ENCODE measurements at places on chromosomes 12 and 14.

- peak; percentile 80 for DNase-seq
Observed at GRCh38 chr14:54653712-54654469, 87.0 kb downstream of the SAMD4A start.

DNA sequence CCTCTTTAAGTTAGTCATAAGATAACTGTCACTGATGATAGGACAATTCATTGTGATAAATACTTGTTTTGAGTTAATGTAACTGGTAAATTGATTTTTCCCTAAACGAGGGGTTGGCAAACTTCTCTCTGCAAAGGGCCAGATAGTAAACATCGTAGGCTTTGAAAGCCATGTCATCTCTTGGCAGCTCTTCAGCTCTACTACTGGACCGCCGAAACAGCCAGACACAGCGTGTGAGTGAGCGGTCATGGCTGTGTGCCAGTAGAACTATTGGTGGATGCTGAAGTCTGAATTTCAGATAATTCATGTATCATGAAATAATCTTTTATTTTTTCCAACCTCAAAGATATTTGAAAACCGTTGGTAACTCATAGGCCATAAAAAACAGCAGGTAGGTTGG, 9.9 kb downstream of the PIWIL1 start:
- no peak for DNase-seq

DNA sequence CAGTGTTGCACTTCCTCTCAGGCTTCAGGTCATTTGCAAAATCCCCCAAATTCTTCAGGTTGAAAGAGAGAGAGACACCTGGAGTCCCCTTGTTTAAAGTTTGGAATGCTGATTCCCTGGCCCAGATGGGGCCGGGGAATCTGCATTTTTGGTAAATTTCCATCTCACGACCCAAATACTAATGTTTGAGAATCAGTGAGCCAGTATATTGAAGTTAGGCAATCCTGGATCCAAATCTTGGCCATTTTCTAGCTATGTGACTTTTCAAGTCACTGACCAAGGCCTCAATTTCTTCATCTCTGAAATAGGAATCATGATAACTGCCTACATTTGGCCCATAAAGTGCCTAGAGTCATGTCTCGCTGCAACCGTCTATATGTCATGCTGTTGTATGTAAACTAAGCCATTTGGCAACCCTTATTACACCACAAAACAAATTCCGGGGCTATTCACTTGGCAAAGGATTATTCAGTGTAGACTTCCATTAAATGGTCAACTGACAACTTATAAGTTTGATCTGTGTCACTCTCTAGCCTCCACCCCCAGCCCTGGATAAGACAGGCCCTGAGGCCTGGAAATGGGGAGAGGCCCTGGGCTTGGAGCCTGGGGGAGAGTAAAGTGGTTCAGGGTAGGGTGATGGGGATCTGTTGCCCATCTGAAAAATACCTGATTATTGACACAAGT, 3.7 kb upstream of the ZFP36L1 start:
- DNase-seq: no peak

DNA sequence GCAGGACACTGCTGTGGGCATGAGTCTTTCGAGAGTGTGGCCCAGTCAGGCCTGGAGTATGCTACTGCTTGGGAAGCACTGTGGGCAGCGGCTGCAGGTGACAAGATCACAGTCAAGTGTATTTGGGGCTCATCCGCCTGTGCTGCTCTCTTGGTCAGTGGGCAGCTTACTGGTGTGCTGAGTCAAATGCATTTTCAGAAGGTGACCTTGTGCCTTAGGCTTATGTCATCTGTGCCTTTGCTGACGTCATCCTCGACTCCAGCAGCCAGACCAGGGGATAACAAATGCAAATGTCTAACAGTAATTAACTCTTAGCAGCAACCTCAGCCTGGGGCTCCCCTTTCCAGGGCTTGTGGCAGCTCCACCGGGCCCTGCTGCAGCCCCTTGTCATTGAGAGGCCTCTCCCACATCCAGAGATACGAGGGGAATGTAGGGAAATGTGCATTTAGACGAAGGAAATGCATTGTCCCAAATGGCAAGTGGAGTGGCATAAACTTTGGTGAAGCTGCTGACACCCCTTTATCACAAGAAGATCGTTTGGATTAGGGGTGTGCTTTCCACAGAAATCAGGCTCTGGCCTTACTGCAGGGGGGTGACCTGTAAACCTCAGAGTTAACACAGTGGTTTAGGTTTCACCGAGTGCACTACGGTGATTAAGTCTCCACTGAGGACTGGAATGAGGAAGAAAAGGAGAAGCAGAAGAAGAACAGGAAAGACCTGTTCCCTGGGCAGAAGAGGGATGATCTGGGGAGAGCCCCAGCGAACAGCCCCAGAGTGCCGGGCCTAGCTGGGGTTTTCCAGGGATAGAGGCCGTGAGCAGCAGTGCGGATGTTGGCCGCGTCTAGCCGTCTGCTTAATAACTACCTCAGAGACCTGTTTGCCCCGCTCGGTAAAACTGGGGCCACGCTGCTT, 39.7 kb downstream of the PSMA6 start:
- DNase-seq: no peak

- no peak for DNase-seq
Observed at GRCh38 chr14:79596551-79596950, 614.8 kb downstream of the DIO2 start.

- no peak for DNase-seq
Observed at GRCh38 chr14:85198001-85198400, 331.9 kb upstream of the FLRT2 start.

DNA sequence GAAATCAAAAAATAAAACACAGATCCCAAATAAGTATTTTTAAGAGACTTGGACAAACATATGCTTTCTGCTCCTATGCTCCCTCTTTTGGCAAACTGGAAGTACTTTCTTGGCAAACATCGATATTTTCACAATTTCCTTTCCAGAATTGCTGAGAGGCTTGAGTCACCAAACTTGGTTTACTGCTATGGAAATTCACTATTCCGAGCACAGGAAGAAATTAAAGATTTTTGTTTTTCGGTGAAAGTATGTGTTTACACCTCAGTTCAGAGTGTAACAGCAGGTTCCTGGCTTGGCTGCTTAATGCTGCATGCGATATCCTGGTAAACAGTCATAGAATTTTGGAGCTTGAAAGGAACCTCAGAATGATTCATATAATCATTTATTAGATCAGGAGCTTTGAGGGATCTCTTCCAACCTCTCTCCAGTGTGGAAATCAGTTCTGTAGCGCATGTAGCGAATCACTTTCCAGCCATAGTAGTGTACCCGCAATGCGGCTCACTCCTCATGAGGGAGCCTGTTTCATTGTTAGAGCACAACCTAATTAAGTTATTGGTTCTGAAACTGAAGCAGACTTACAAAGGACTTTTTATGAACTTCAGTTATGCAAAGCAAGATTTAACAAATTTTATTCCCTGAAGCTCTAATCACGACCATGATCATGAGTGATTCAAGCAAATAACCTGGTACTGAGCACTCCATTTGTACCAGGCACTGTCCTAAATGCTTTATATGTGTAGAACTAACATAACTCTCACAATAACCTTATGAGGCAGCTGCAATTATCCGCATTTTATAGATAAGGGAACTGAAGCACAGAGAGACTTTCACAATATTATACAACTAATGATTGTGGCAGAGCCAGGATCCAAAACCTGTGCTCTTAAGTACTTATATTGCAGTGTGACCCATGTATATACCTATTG, 56.4 kb upstream of the ATP2A2 start:
- peak; percentile 77 for DNase-seq

GRCh38 chr14:95943699-95944098, 67.1 kb downstream of the TUNAR start:
- no peak for DNase-seq

- DNase-seq: no peak
Observed at GRCh38 chr12:132495629-132496357, 5.8 kb downstream of the FBRSL1 start.

DNA sequence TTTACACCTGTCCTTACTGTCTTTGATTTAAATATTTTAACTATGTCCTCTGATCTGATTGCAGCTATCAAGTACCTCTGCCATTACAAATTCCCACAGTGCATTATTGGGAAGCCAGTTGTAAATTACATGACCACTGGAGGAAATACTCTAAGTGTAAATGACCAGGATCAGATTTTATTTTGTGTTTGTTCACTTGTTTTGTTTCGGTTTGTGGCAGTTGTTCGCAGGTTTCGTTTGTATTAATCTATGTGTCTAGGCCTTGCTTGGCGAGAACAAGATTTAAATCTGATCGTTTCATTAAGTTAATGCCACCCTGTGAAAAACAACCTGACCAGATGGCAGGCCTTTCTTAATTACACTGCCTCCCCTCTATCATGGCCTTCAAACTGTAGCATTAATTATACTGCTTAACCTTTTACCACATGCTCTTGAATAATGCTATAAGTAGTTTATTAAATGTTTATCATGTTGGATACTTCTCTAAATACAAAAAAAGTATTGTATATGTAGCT, 990.1 kb downstream of the TMTC2 start:
- no peak for DNase-seq

DNA sequence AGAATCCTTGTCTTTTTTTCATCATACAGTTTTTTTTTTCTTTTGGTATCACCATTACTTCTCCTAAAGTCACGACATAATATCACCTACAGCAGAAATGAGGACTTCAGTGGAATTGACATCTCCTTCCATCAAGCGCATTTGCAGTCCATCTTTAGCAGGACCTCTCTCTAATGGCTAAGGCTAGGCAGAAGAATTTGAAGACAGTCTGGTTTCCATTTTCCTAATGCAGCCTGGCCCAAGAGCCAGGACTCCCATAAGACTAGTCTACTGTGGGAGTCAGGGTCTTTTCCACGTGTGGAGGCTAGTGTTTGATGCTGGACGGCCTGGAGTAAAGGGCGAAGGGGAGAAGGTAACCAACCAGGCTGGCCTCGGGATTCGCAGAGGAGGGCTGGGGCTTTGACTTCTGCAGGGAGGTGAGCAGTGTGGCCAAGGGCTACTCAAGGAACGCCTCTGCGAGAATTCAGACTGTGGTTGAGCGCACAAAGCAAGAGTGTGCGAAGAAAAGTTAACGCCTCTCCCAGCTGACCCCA, 769 bp upstream of the ZNF740 start:
- no peak for DNase-seq

DNA sequence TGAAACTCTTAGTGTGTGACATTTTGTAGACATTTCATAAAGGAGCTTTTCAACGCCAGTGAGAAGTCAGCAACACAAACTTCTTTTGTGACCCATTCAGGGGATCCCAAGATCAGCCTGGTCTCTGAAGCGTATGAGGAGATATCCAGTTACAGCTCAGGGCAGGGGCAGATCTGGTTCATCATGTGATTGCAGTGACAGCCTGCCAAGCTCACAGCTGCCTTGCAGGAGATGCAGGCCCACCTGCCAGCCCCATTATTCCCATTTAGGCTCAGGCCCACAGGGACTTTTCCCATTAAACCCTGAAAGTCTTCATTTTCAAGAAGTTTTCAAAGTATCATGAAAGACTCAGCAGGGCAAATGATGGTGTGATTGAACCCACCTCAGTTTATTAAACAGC, 38.3 kb downstream of the SRGAP1 start:
- DNase-seq: no peak

DNA sequence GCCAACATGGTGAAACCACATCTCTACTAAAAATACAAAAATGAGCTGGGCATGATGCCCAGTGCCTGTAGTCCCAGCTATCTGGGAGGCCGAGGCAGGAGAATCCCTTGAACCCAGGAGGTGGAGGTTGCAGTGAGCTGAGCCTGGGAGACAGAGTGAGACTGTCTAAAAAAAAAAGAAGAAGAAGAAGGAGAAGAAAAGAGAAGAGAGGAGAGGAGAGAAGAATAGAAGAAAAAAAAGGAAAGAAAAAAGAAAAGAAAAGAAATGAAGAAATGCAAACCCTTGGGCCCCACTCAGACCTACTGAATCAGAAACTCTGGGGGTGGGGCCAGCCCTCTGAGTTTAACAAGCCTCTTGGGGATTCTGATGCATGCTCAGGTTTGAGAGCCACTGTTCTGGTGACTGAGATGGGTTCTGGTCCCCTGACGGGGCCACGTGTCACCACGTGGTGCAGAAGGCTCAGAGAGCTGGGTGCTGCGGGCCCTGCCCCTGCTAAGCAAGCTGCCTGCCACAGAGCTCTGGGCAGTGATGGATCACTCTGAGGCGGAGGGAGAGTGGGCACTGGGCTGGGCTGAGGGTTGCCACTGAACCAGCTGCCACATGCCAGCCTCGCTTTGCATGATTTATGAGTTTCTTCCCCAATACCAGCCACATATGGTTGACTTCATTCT, 37.5 kb downstream of the ERH start:
- no peak for DNase-seq

- no peak for DNase-seq
Observed at GRCh38 chr12:64120568-64120967, 101.5 kb downstream of the KICS2 start.

- DNase-seq: no peak
Observed at GRCh38 chr14:23021889-23022442, 12.0 kb upstream of the C14orf93 start.

DNA sequence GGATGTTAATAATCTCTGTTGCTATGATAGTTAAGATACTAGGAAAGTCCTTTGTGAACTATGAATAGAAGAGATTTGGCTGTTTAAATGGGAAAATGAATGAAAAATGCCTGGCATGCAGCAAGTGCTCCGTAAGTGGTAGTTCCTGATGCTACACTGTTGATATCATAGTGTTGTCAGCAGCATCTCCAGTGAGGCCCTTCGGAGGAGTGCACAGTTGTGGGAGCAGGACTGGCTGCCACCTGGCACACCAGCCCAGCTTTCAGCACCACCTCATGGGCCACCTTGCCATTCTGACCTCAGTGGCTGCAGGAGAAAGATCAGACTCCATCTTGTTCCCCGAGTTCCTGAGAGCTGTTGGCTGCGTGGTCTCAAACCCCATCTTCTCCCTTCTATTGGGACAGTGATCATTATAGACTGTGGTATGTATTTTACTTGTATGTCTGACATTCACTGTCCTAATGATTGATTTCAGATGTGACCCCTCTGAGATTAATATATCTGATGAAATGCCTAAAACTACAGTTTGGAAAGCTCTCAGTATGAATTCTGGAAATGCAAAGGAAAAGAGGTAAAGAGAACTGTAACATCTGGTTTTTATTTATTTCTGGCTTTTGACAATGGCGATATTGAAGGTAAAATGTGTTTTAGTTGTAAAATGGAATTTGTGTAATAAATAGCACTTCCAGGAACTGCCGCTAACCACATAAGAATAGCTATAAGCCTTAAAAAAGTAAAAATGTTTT, 80.9 kb downstream of the SLC4A8 start:
- no peak for DNase-seq
